ENCODE measurements at places on chromosomes 1 and 21.

DNA sequence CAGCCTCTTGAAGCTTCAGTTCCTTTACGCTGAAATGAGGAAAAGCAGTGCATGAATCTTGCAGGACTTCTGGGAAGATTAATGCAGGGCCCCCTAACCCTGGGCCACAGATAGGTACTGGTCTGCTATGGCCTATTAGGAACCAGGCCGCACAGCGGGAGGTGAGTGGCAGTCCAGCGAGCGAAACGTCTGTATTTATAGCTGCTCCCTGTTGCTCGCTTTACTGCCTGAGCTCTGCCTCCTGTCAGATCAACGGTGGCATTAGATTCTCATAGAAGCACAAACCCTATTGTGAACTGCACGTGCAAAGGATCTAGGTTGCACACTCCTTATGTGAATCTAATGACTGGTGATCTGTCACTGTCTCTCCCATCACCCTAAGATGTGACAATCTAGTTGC lies 130.2 kb downstream of the CHRM3 start:
- DNase-seq, result no peak

- no peak for DNase-seq
Observed at GRCh38 chr21:34243562-34243961, 120.2 kb upstream of the KCNE2 start.

- no peak for DNase-seq
Observed at GRCh38 chr21:41158026-41158425, 9.9 kb upstream of the BACE2 start.

DNA sequence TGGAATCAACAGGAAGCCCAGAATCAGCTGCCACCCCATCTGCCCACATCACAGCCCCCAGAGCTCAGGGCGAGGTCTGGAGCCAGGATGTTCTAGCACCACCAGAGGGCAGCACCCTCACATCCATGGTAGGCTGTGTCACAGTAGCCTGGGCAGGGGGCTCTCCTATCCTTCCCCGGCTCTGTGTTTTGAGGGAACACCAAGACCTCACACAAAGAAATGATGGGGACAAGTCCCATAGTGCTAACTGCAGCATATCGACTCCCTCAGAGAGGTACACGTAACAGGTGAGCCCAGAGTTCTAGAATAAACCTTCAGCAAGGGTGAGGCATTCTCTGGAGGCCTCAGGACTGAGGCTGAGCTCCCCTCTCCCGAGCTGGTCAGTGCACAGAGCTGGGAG lies 2.3 kb upstream of the KCNC4 start:
- DNase-seq, result no peak

DNA sequence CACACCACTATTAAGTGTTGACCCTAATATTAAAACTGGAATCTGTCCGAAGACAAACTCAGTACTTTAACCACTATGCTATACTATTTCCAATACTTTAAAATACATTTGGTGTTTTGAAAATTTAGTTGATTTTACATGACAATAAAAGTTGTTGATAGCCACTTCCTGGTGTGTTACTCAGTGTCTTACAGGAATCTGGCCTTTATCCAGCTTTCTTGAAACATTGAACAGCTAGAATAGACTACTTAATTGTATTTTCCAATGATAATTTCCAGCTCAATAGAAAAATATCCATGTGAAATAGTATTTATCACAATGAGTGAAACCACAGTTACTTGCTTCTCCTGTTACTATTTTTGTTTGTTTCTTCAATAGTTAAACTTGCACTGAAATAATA lies 369.6 kb upstream of the ADGRL4 start:
- no peak for DNase-seq

DNA sequence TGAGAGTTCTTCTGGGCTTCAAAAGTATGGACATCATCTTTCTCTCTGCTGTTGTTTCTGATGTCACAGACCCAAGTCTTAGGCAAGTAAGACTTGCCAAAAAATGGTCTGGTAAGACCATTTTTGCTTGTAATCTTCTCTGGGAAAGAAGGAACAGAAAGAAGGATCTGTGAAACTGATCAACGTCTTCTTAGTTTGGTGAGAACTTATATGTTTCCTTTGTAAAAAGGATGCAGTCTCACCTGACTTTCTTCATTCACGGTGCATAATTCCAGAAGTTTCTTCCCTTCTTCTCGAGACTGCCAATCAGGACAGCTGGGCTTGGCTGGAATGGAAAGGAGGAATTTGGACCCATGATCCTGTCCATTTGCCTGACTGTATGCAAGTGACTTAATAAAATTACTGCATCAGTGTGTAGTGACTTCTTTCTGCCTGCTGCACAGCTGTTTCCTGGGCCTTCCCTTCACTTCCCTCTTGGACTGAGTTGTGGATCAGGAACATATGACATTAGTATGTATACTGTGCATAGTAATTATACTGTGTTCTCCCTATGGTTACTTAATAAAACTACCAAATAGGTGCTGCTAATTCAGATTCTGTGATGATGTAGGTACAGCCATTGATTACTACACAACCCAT lies 7.6 kb upstream of the DENND1B start:
- no peak for DNase-seq

GRCh38 chr1:3271866-3272265 lies 182.6 kb upstream of the ARHGEF16 start:
- DNase-seq, result no peak

- DNase-seq, result no peak
Observed at GRCh38 chr1:53130878-53131589, 11.4 kb downstream of the SLC1A7 start.

DNA sequence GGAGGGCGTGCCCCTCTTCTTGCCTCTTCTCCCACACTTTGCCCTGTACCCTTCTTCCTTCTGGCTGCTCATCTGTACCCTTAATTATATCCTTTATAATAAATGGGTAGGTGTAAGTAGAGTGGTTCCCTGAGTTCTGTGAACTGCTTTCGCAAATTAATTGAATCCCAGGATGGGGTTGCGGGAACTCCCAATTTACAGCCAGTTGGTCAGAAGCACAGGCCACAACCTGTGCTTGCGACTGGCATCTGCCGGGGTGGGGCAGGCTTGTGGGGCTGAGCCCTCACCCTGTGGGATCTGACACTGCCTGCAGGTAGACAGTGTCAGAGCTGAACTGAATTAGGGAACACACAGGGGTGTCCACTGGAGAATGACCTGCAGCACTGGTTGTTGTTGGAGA lies 244.9 kb downstream of the KCNJ6 start:
- no peak for DNase-seq

- DNase-seq, result peak; percentile 53
Observed at GRCh38 chr1:52365071-52365745, 797 bp downstream of the CC2D1B start.

DNA sequence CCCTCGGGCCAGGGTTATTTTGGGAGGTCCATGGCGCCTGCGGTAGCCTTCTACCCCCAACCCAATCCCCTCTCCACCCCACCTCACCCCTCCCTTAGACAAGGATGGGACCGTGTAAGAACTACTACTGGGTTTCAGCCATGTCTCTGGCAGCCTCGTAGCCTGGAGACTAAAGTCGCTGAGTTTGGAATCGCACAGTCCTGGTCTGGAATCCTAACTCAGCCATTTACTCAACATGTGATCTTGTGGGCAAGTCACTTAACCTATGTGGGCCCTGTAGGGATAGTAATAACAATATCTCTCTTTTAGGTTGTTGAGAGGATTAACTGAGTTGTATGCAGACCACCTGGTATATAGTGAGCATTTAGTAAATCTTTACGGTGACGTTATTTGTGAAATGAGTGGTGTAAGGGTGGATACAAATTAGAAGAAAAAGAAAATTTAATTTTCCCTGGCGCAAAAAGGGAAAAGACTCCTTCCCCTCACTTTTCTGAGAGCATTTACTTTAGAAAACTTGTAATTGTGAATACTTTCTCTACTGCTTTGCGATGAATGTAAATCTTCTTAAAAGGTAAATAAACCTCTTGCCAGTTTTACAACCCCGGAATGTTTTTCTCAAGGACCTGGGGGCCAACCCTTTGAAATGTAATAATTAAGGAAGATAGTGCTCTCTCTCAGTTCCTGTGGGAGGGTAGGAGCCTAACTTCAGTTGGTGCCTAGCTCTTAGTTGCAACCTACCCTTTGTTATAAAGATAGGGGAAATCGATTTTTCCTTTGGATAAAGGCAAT lies 615 bp upstream of the MRPS15 start:
- no peak for DNase-seq

DNA sequence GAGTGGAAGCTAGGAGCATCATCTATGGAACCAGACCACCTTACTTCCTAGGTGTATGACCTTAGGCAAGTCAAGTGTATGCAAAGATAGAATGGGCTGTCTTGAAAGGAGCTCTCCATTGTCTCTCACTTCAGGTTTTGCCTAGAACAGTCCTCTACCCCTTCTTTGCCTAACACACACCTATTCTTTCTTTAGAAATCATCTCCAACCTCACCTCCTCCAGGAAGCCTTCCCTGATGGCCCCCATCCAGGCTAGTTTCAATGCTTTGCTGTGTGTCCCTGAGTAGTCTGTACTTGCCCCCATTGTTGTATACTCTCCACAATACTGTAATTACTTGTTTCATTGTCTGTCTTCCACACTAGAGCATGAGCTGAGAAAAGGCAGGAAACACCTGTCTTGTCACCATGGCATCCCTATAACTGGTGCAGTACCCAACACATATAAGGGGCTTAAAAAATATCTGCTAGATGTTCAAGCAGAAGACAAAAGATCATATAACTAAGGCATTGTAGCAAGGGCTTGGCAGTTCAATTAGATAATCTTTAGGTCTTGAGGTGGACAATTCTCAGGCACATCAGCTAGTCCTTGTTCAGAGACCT lies 83.0 kb downstream of the RRAGC start:
- DNase-seq, result no peak

DNA sequence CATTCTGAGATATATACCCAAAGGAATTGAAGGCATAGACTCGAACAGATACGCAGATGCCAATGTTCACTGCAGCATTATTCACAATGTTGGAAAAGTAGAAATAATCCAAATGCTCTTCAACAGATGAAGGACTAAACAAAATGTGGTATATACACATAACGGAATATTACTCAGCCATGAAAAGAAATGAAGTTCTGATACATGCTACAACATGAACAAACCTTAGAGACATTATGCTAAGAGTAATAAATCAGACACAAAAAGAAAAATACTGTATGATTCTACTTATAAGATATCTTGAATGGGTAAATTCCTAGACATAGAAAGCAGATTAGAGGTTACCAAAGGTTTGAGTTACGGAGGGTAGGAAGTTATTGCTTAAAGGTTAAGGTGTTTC lies 57.9 kb downstream of the SLC25A24 start:
- no peak for DNase-seq

- DNase-seq, result no peak
Observed at GRCh38 chr1:198449261-198449660, 91.2 kb downstream of the ATP6V1G3 start.

DNA sequence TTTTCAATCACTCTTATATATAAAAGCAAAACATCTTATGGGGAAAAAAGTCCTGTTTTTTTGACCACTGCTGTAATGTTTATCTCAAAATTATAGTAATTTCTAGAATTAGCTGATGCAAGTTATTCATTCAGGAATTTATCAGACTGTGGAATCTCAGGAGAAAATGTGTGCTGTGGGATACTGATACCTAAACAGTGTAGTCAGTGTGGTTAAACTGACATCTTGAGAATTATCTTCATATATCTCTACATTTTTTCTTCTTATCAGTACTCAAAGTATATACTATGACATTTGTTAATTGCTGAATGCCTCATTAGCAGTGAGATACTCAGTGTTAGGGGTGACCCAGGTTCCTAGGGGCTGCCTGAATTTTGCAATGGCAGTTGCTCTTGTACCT lies 839.3 kb downstream of the KCNT2 start:
- DNase-seq, result no peak

GRCh38 chr21:28604946-28605537 lies 387.6 kb downstream of the LTN1 start:
- DNase-seq, result no peak

- DNase-seq, result peak; percentile 16
Observed at GRCh38 chr1:32151319-32151787, 28.1 kb upstream of the TXLNA start.

DNA sequence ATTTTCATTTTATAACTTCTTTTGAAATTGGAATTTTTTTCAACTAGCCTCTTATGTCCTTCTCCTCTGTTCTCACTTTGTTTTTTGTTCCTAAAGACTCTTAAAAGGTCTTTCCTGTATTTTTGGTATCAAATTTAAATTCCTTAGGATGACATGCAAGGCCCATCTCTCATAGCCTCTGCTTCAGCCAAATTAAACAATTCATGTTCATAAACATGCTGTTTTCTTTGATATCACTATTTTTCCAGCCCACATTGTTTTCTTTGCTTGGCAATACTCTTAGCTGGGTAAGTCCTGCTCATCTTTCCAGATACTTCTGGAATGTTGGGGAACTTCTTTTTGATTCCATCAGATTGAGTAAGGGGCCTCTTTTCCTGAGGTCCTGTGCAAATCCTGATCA lies 55.8 kb upstream of the GPR88 start:
- DNase-seq, result no peak

- no peak for DNase-seq
Observed at GRCh38 chr1:18041102-18041501, 66.5 kb upstream of the IGSF21 start.

DNA sequence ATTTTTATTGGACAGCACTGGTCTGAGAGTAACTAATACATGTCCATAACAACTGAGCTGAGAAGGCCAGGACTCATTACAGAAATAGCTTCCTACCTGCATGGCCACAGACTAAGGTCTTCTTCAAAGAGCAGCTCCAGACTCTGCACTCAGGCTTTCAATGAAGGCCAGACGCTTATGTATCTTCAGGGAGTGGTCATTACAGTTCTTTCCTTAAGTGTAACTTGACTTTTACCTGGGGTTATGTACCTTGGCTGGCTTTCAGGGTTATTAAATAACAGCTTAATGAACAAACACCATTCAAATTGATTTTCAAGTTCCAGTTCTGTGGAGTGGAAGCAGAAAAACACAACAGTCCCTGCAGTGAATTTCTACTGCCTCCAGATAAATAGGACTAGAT lies 23.8 kb upstream of the SLC22A15 start:
- DNase-seq, result no peak

DNA sequence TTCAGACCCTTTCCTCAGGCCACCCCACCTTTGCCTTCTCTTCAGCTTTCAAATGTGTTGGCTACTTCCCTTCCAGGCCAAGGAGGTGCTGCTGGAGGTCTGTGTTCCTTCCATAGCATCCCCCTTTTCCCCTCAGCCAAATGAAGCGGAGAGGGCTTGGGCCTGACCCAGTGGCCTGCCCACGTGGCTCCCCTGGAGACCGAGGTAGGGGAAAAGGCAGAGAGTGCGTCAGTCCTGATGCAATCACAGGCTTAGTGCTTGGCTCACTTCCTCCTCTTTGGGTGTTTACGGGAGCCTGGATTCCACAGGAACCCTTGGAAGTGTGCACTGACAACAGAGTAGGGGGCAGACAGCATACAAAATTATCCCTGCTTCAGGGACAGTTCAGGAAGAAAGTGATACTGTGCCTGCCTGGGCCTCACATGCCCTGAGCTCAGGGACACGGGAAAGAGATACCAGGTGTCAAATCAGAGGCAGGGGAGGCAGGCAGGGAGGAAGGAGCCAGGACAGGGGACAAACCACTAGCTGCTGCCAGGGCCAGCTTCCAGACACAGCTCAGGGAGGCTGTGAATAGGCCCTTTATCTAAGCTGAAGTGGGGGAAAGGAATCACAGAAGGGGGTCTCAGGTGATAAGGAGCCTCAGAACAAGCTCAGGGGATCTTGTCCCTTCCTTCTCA lies 16.6 kb upstream of the PTP4A2 start:
- DNase-seq, result peak; percentile 51
